Skeletal muscle cell (primary cell): ENCODE measurements at places on chromosomes 6 and 20.

- DNase-seq, result no peak
Measured at GRCh38 chr6:139547122-139547776, 172.8 kb upstream of the CITED2 start.

DNA sequence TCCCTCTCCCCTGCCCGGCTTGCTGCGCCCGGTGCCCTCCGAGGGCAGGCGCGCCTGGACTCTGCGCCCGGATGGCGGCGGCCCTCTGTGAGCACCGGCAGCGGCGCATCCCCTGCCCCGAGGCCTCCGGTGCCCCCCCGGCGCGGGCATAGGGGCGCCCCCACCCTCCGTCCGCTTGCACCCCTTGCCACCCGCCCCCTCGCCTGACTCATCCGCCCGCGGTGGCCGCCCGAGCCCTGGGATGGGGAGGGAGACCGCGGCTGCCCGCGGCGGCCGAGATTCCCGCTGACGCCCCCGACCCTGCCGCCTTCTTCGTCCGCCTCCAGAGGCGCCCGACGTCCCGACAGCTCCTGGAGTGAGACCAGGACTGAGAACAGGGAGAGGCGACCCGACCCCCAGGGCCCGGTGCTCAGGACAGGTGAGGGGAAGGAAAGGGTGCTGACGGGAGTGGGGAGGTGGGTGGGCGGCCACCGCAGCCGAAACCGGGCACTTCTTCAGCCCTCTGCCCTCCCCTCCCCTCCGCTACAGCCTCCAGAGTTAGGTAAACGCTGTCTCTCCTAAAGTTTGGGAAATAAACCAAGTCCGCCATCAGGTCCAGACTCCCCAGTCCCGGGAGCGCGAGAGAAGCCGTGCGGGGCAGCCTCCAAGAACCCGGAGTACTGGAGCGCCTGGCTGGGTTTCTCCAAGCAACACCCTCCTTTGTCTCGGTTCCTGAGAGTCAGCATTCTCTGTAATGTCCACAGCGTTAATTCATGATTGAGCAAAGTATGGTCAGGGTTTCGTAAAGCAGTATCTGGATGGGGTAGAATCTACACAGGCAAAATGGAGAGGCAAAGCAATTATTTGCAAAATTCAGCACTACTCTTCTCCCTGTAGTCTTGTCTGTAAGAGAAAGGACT, 539 bp downstream of the TMEM200A start:
- DNase-seq, result no peak

DNA sequence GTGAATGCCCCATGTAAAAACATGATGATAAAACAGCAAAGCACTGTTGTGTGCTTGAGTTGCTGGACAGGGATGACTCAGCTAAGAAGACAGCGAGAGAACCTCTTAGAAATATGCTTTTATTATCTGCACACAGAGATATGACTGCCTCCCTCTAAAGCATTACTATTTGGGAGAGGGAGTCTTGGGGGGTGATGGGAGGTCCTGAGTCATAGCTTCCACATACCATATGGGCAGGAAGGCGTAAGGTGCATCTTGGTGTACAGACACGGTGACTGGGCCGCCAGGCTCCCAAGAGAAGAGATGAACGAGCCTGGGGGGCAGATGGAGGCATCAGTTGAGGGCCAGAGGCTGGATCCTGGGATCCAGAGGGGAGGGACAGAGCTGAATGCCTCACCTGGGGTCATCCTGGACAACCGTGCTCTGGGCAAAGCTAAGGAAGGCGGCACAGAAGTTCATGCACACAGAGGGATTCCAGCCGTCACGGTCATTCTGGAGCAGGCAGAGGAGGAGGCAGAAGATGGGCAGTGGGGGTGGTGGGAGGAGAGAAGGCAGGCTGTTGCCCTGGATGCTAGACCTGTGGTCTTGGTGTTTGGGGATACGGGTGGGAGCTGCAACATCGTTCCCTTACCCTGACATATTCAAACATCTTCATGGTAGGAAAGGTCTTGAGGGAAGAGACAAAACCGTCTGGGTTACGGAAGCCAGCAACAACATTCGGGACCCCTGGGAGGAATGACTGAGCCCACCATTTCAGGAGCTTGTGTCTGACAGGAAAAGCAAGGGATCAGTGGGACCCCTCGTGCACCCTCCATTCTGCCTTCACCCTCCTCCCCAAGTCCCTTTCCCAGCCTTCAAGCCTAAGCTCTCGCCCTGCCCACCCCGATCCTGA, 2.0 kb downstream of the DXO start:
- no peak for DNase-seq

DNA sequence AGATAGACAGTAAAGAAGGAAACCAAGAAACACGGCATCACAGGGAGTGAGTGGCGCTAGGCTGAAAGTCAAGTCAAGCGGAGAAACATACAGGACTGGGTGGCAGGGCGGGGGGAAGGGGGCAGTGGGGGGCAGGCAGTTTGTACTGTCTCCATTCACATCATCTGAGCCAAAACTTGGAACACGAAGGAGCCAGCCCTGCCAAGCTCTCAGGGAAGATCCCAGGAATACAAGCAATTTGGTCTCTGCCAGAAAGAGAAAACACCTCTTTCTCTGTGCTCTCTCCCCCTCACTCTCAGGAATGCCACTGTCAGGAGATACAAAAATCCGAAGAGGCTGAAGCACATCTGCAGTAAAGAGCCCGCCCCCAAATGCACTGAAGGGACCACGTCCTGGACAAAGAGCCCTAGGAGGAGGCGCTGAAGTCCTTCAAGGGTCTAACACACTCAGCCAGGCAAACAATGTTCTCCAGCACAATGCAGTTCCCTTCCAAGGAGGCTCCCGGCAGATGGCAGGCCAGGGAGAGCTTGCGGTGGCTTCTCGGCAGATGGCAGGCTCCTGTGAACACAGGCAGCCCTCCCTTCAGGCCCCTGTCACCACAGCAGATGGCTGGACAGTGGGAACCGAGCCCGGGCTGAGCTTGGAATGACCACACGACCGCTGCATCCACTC, 90.0 kb downstream of the ATP9A start:
- DNase-seq, result no peak

GRCh38 chr6:52286798-52287432, 2.4 kb upstream of the MCM3 start:
- peak; percentile 40 for DNase-seq

DNA sequence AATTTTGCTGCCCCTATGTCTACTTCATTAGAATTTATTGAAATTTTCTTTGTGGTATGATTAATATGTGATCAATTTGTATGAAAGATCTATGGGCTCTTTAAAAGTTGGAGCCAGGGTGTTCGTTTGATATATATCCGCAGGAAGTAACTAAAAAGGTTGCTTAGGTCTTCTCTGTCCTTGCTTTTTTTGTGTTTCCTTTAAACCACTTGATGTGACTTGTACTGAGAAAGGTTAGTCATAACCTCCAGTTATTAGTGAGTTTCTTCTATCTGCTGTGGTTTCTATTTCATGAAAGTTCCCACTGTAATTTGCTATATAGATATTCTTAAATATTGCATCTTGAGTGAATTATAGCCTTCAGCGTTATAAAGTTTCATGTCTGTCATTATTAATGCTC, 585.3 kb upstream of the ARID1B start:
- DNase-seq, result no peak

GRCh38 chr20:44023515-44024371, 109.1 kb downstream of the TOX2 start:
- no peak for DNase-seq

DNA sequence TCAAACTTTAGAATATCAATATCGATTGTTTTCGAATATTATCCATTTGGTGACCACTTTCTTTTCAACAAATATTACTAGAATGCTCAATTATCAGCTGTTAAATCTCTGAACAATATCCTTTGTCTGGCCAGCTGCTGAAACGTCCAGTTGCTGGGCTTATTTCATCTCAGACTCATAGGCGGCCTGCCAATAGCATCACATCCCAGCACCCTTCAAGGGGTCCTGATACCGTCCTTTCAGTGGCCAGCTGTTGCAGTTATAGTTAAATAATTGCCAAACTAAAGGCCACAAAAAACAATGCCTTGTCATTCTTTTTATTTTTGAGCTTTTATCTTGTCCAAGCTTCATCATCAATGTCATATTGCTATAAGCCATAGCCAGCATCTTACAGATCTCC, 1006.8 kb upstream of the MANEA start:
- DNase-seq, result no peak

DNA sequence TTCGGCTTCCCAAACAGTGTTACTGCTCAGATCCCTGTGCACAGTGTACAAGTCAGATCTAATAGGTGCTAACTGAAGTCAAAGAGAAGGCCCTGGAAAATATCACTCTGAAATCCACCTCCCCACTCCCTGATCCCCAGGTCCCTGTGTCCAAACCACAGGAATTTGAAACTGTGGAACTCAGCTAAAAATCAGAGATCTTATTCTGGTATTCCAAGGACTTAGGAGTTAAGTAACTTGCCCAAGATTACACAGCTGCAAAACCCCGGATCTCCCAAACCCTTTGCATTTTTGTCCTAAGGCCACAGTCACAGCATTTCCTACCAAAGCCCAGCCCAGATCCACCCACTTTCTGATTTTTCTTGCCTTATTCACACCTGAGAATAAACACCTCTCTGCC, 32.3 kb upstream of the SLC23A2 start:
- DNase-seq, result no peak

DNA sequence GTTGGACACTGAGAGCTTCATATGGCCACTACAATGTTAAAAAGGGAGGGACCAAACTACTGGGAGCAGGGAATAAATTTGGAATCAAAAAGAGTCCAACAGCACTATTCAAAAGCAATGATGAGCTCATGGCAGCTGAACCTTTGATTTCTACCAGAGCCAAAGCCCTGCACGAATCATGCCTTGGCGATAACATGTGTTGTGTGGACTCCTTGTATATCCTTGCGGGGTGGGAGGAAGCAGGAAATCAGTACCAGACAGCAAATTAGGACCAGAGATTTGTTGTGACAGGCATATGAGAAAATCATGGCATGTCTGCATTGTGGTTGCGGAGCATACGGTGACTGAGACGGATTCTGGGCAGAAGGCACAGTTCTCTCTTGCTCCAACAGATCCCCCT, 85.6 kb upstream of the EMILIN3 start:
- no peak for DNase-seq

DNA sequence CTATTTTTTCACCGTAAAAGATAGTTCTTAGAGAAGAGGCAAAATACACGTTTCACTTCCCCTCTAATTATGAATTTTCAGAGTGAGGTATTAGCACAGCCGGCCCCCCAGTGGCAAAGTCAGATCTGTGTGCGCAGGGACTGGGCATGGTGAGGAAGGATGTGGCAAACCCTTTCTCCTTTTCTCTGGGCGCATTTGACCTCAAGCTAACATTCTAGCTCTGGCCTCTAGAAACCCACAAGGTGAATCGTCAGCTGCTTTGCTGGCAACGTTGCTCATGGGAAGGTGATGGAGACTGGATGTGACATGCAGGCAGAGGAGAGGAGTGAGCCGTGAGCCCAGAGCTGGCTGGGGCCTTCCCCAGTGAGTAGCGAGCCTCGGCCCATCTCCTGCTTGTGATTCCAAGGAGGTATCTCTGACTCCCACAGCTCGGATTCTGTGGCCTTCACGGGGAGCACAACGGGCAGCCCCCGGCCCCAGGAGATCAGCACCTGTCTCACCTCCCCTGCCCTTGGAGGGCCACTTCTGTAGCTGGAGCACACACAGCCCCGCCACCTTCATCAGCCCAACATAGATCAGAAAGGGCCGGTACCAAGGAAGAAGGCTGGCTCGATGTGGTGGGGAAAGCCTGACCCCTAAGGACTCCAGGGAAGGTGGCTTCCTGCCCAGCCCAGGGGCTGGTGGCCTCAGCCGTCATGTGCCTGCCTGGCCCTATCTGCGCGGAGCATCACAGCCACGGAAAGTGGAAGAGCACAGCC, 152.8 kb downstream of the TAF4 start:
- DNase-seq, result no peak

DNA sequence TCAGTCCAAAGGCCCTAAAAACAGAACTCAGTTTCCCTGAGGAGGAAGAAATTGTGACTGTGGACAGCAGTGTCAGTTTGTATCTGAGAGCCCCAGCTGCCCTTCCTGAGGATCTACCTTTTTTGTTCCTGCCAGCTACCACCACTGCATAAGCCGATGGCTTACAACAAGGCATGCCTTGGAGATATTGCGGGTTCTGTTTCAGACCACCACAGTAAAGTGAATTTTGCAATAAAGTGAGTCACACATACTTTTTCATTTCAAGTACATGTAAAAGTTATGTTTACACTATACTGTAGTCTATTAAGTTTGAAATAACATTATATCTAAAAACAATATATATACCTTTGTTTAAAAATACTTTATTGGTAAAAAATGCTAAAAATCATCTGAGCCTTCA, 9.6 kb upstream of the CST3 start:
- no peak for DNase-seq

DNA sequence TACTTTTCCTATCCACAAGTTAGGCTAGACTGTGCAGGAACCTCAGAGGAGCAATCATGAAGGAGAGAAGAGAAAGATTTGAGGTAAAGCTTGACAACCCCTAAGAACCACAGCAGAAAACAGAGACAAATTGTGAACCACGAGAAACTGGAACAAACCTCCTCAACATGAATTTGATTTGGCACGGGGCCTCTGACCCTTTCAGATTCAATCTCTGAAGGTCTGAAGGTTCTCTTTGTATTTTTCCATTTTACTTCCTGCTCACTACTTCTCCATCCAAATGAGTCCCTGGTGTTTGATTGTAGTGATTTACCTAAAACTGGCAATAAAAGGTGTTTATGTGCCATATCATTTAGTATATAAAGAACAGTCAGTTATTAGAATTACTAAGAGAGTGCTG, 126.1 kb upstream of the STXBP5 start:
- DNase-seq, result no peak

- DNase-seq, result no peak
Measured at GRCh38 chr6:15663130-15663871, 473 bp upstream of the DTNBP1 start.

- peak; percentile 82 for DNase-seq
Measured at GRCh38 chr6:33375143-33375671, 16.4 kb upstream of the KIFC1 start.
